ENCODE measurements at places on chromosomes 5 and 9.

- no peak for DNase-seq
These were observed 16.2 kb upstream of the FSD1L start for GRCh38 chr9:105431424-105432246.

DNA sequence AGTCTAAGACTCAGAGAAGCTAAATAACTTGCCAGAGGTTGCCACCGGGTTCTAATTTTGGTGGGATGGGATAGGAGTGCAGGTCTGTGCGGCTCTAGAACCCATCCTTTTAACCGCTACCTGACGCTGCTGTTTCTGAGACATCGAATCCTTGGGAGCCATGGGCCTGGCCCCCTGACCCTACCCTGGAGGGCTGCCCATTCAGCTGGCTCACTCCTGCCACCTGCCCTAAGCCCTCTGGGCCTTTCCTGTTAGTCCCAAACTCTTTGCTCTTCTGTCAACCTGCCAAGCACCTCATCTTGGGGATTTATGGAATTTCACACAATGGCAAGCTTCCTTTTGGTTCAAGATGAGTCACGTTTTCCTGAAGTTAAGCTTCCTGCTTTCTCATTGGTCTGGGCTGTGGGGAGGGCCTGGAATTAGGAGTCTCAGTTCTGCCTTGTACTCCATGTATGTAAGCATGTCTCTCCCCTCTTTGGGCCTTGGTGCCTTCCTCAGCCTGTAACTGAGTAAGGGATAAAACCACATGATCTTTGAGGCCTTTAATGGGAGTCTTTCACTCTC, 26.6 kb downstream of the ENHO start:
- DNase-seq: no peak

DNA sequence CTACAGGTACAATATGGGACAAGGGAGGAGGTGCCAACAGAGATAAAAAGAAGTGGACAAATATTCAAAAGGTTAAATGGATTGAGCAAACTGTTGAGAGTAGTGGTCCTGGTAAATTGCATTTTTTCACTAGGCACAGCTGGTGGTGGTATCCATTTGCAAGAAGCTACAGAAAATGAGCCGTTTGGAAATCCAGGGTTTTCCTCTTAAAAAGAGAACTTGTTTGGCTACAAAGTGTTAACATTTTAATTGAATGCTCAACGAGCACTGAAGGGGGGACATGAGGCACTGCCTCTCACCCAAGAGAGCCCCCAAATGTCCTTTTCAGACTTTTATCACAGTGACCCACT, 491 bp upstream of the ZCCHC9 start:
- DNase-seq: no peak

GRCh38 chr5:153573326-153574033, 83.0 kb downstream of the GRIA1 start:
- no peak for DNase-seq

DNA sequence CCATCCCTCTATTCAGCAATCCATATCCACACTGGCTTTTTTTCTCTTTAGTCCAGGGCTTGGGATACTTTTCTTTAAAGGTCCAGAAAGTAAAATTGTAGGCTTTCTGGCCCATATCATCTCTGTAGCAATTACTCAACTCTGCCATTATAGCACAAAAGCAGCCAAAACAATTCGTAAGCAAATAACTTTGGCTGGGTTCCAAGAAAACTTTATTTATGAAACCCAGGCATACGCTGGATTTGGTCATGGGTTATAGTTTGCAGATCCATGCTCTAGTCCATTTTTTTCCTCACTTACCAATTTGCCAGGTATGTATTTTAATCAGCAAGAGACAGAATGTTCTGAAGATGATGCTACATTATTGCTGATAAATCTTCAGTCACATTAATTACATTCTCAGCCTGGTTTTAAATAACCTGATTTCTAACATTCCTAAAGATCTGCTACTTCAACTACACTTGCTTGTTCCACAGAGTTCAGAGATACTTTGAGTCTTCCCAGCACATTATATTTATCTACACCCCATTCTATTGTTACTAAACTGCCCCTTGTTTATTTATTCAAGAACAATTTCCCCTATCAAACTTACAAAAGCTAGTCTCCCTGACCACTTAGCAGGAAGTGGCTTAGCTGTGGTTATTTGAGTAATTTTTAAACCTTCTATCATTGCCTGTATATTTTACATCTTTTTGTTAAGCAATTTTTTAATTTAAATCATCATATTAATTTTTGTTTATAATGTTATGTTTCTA, 161.0 kb downstream of the ISL1 start:
- DNase-seq: no peak

- no peak for DNase-seq
These were observed 169.9 kb downstream of the TTC39B start for GRCh38 chr9:15137089-15137488.

DNA sequence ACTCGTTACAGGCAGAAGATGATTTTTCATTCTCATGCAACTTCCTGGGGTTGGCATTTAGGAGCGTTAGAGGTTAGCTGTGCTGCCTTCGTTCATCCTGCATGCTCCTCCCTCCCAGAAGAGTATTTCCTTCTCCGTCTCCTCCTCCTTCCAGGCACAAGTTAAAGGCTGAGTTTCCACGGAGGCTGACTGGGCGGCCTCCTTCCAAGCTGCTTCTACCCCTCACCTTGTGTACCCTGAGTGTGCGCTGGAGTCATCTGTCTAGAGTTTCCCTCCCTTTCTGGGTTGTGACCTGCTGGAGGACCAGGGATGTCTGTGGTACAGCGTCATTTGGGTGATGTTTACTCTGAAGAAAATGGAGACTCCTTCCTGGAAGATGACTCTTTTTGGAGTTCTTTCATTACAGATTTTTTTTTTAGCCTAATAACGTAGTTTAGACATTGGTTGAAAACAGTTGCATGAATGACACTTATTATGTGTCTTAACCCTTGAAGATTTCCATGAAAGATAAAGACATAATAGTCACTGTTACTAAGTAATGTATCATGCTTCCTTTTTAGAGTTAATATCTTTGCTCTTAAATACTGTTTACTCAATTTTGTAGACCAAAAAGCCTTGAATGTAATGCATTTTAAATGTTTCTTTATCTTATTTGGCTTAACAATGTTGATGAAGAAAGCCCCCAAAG, 146.9 kb downstream of the TENT4A start:
- no peak for DNase-seq

GRCh38 chr9:86734771-86735170, 212.5 kb downstream of the GAS1 start:
- DNase-seq: no peak

- no peak for DNase-seq
These were observed 13.5 kb upstream of the DHFR start for GRCh38 chr5:80668016-80668969.

- DNase-seq: no peak
These were observed 19.9 kb downstream of the CTNNA1 start for GRCh38 chr5:138772986-138773594.

GRCh38 chr5:67809589-67809988, 406.0 kb upstream of the PIK3R1 start:
- DNase-seq: no peak

GRCh38 chr9:37029304-37029775, 4.7 kb downstream of the PAX5 start:
- no peak for DNase-seq

GRCh38 chr5:2832394-2832793, 80.9 kb upstream of the IRX2 start:
- no peak for DNase-seq

DNA sequence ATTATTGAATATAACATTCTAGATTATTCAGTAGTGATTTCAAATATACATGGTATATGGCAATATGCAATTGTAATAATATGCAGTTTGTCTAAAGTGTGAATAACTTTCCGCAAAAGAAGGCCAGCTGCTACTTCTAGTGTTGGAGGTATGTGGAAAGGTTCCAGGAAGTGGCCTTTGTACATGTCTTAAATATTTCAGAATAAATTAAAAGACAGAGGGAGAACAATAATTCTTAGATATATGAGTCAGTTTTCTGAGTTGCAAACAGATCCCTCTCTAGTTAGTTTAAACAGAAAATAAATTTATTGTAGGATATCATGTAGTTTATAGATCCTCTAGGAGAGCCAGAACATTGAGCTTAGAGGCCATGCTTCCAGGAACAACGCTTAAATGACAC, 210.8 kb upstream of the ELL2 start:
- DNase-seq: no peak

GRCh38 chr5:65418661-65419060, 63.1 kb downstream of the ADAMTS6 start:
- no peak for DNase-seq

DNA sequence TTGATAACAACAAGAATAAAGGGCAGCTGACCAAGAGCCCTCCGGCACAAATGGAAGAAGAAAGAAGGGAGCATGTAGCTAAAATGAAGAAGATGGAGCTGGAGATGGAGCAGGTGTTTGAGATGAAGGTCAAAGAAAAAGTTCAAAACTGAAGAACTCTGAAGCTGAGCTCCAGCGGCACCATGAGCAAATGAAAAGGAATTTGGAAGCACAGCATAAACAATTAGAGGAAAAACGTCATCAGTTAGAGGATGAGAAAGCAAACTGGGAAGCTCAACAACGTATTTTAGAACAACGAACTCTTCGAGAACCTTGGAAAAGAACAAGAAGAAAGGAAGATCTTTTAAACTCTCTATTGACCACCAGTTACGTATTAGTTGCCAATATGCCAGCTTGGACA, 100.9 kb downstream of the GABBR2 start:
- DNase-seq: no peak

GRCh38 chr5:32143617-32144377, 30.3 kb downstream of the GOLPH3 start:
- no peak for DNase-seq

DNA sequence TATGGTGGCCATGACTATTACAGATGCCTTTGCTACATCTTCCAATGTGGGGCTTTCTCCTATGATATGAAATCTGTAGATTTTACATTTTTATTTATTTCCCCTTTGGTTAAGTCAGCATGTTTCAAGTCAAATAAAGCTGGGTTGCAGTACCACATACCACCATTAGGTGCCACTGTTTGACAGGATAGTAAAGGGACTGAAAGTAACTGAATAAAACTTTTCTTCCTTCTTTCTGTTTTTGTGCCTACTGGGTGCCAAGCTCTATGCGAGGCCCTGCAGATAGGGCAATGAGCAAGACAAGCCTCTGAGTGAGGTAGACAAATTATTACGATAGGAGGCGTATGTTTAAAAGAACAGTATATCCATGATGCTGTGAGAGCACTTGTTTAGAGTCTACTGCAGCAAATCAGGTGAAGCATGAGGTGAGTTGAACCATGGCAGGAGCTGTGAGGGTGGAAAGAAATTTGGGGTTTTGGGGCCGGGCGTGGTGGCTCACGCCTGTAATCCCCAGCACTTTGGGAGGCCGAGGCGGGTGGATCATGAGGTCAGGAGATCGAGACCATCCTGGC, 64.8 kb downstream of the GDNF start:
- no peak for DNase-seq

GRCh38 chr9:18806232-18807080, 226.6 kb downstream of the SAXO1 start:
- no peak for DNase-seq

DNA sequence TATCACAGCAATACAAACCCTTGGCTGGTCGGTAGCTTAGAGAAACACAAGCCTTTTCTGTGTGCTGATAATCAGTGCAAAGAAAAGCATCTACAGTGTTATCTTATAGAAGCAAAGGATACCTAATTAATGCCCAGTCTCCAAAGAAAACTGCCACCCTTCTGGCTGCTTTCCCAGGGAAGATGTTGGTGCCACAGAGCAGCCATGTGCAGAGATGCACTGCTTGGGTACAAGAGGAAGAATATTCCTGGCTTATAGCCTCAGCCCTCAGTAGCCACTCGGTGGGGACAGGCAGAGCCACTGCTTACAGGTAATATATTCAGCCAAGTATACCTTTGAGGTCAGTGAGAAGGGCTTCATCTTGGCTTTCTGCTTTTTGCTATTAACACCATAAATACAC, 185.3 kb downstream of the PCSK1 start:
- DNase-seq: no peak

GRCh38 chr5:128572930-128573319, 34.9 kb upstream of the FBN2 start:
- DNase-seq: no peak

DNA sequence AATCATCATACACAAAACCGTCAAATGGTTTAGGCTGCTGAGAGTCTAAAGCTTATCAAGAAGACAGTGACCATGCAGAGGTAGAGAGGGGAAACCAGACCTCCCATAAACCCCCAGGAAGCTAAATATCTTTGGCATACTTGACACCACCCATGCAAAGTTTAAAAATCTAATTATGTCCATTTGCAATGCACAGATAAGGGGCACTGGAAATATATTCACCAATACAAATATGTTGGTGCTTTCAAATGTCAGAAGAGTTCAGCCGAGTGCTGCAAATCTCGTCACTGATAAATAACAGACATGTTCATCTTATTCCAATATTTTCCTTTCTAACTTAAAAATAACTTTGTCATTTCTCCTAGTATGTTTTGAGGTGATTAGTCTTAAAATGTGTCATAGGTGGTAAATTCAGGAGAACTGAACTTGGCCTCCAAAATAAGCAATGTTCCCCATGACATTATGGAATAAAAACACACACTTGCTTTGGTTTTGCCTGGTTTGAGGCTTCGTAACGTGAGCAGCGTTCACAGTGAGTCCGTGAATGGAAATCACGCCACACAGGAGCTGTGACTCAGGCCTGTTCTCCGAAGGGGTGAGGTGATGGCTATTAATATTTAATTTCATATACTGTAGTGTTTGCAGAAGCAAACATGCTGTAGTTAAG, 182.2 kb downstream of the AOPEP start:
- DNase-seq: no peak

DNA sequence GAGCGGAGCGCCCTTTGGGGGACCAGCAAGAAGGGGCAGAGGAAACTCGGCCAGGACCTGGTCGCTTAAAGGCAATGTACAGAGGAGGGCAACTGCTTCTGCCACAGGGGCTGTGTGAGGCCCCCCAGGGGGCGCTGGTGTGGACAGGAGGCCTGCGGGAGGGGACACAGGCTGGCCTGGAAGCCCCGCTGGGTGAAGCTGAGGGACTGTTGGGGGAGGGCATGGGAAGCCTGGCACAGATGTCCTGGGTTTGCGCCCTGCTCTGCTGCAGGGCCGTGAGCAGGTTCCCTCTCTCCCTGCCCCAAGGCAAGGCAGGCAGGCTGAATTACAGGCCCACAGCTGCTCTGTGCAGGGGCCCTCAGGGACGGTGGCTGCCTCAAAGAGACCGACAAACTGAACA, 5.4 kb downstream of the MED22 start:
- no peak for DNase-seq

DNA sequence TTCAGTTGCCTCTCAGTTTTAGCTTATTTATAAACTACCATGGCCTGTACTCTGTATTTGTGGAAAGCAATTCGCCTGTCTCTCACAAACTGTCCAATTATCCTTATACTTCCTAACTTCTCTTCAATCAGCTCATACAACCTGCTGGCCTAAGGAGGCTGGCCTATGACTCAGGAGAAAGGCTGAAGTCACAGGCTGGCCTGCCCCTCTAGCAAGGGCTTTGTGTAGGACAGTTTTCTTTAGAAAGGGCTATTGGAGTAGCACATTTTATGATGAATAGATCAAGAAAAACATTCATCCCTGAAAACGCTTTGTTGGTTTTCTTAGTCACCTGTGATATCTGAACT, 988.7 kb upstream of the ARRDC3 start:
- no peak for DNase-seq

- DNase-seq: no peak
These were observed 12.9 kb upstream of the CDC42SE2 start for GRCh38 chr5:131250751-131251475.

Data from T follicular helper cell (primary cell).